ENCODE measurements at places on chromosomes 2 and 18.

GRCh38 chr2:22079583-22079982 lies 955.8 kb downstream of the TDRD15 start:
- DNase-seq = no peak

DNA sequence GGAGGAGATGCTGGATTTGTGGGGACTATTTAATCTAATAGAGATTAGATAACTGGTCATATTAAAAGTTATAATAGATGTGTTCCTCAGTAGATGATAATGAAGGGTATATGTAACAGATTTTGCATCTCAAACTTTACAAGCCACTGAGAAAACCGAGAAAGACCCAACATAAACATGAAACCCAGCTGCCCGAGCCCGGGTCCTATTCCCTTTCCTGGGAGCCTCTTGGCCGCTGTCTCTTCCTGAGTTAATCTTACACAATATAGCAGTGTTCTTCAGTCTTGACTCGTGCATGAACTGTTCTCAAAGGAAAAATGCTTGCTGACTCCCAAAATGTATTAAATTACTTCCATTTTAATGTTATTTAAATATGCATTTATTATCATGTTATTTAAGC lies 94.5 kb downstream of the COPS8 start:
- no peak for DNase-seq

DNA sequence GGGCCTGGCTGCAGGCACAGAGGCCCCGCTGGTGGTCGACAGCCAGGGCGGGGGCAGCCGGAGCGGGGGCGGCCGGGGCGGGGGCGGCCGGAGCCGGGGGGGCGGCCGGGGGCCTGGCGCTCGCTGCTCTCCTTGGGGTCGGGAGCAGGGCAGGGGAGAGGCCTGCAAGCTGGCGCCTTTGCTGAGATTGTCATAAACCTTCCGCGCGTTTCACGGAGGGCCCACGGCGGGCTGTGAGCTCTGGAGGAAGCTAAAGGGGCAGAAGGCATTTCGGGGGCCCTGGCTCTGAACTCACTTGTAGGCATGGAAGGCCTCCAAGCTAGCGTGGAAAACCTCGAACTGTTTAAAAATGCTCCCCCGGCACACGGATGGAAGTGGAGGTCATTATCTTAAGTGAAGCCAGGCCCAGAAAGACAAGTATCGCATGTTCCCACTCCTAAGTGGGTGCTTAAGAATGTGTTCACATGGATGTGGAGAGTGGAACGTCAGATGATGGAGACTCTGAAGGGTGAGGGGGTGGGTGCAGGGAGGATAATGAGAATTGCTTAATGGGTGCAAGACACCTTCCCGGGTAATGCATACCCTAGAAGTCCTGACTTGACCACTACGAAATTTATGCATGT lies 629 bp downstream of the PRELID3A start:
- DNase-seq = no peak

DNA sequence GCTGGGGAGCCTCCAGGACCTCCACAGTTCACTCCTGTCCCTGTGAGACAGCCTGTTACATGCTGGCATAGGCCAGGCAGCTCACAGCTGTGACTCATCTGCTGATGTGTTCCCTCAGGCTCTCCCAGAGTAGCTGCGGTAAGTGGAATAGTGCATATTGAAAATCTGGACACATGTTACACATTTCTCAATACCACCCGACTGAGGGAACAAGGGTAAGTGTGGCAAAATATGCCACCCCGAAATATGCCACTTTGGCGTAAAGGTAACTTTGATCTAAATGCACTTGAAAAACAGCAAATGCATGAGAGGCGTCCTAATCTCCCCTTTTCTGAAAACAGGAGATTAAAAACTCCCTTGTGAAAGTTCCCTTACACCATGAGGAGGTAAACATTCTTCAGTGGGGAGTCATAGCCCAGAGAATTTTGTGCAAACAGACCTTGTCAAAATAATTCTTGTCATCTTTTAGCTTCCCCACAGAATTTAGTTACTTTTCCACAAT lies 557.9 kb downstream of the CCDC85A start:
- no peak for DNase-seq

GRCh38 chr2:226478109-226478809 lies 321.4 kb downstream of the IRS1 start:
- no peak for DNase-seq

DNA sequence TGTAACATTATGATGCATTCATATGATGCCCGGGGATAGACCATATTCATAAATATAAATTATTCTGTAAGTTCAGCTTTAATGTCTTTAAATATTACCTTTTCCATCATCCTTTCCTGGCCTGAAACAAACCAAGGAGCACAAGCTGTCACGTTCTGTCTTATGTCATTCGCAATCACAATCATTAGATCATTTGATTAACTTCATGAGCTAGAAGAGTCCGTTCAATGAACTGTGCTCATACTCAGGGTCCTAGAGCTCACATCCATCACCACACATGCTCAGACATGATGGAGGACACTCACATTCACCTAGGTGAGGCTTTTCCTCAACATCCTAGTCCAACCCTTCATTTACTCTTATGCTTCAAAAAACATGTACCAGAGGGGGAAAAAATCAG lies 599.0 kb upstream of the ID2 start:
- no peak for DNase-seq

Measured in T-helper 1 cell (primary cell).